A549 treated with ZK216348 at 1 μM for 4 hours (cell line): ENCODE measurements at places on chromosomes 12 and 14. TPM values are rescaled to one million over a fixed set of nuclear protein-coding genes. Genes with fewer than 3 reads are reported as not detected.

TEAD4 gene
- 37.2 to 51.6 TPM (median 49.0 TPM) in 5 replicates for total RNA-seq

DIO3 gene
- not detected in 5 replicates for total RNA-seq

FSCB gene
- total RNA-seq, result not detected in 5 replicates

TCL1B gene
- not detected in 5 replicates for total RNA-seq

PITPNM2 gene
- 9.6 to 24.8 TPM (median 20.2 TPM) in 5 replicates for total RNA-seq

CCDC177 gene
- total RNA-seq, result 0.05 to 0.06 TPM in 2 of 5 replicates, not detected in the others

SPTB gene
- total RNA-seq, result 0.91 to 1.6 TPM (median 1.4 TPM) in 5 replicates

HCAR2 gene
- 0.18 to 0.19 TPM in 2 of 5 replicates, not detected in the others for total RNA-seq

FIGNL2 gene
- 0.14 to 0.36 TPM (median 0.34 TPM) in 5 replicates for total RNA-seq

NUAK1 gene
- 7.2 to 8.8 TPM (median 8.5 TPM) in 5 replicates for total RNA-seq

SPRING1 gene
- 16.3 to 29.2 TPM (median 22.1 TPM) in 5 replicates for total RNA-seq

HCAR3 gene
- total RNA-seq, result 0.06 to 0.14 TPM (median 0.11 TPM) in 3 of 5 replicates, not detected in the others

MIS18BP1 gene
- 16.3 to 35.9 TPM (median 20.9 TPM) in 5 replicates for total RNA-seq

KRT5 gene
- total RNA-seq, result 0.20 to 0.49 TPM (median 0.25 TPM) in 5 replicates

LALBA gene
- not detected in 5 replicates for total RNA-seq

PAX9 gene
- 2.6 to 3.7 TPM (median 2.8 TPM) in 5 replicates for total RNA-seq

BCL2L2 gene
- total RNA-seq, result 15.2 to 23.4 TPM (median 20.0 TPM) in 5 replicates

PLD4 gene
- 0.05 to 0.14 TPM in 2 of 5 replicates, not detected in the others for total RNA-seq

COCH gene
- total RNA-seq, result 21.0 to 34.9 TPM (median 24.5 TPM) in 5 replicates

PPP1R1A gene
- 0.11 to 0.25 TPM (median 0.20 TPM) in 3 of 5 replicates, not detected in the others for total RNA-seq

TSPAN11 gene
- 0.04 to 0.16 TPM (median 0.08 TPM) in 4 of 5 replicates, not detected in the other for total RNA-seq
